ENCODE measurements at places on chromosomes 13 and 19. TPM values are rescaled to one million over a fixed set of nuclear protein-coding genes. Genes with fewer than 3 reads are reported as not detected.

LRRC4B gene
- 5.3 TPM for total RNA-seq

CD177 gene
- not detected for total RNA-seq

- H3K4me3 ChIP-seq = no peak overlapping the region
- H3K4me1 ChIP-seq = peaks cover 37% of the 10 kb centered on the region
- H3K36me3 ChIP-seq = no peaks in the 10 kb centered on the region
- no peaks in the 10 kb centered on the region for H3K27me3 ChIP-seq
- DNase-seq = no peak
Observed at GRCh38 chr19:2490659-2491058, 14.7 kb downstream of the GADD45B start.

DNA sequence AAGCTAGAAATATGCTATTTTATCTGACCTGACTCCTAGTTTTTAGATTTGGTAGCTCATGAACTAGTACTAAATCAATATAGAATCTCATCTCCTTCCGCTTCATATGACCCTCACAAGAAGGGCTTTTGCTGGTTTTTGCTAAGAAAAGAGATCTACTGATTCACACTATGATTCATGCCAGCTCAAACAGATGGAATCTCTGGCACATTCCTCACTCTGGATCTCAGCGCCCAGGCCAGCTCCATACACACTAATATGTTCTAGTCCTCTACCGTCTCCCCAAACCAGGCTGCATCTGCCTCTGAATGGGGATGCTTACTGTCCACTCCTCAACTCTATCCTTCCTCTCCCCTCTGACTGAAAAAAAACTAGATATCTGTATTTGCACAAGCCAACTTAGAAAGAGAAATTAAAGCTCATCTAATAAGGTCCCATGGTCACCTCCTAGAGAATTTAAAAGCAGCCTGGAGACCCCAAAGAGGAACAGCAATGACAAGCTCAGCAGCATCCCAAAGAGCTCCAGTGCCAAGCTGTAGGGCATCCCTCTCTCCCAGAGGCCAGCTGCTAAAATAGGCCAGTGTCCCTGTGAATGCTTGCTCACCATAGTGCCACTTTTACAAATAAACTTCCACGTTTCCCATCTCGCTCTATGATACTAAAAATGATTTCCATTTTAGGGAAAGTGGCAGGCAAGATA, 74.9 kb downstream of the LHFPL6 start:
- no peak overlapping the region for H3K4me3 ChIP-seq
- H3K27ac ChIP-seq = no peak overlapping the region
- peak; percentile 52 for DNase-seq
- H3K4me1 ChIP-seq = peaks cover 11% of the 10 kb centered on the region
- H3K36me3 ChIP-seq = no peaks in the 10 kb centered on the region

- no peaks in the 10 kb centered on the region for H3K4me1 ChIP-seq
- H3K27me3 ChIP-seq = no peaks in the 10 kb centered on the region
- H3K36me3 ChIP-seq = no peaks in the 10 kb centered on the region
- DNase-seq = no peak
- H3K4me3 ChIP-seq = no peak overlapping the region
- no peak overlapping the region for H3K27ac ChIP-seq
Observed at GRCh38 chr13:107035778-107036177, 467.8 kb upstream of the ARGLU1 start.

GRCh38 chr19:33718651-33719254, 77.9 kb upstream of the KCTD15 start:
- no peak for DNase-seq
- H3K4me3 ChIP-seq = no peak overlapping the region
- no peak overlapping the region for H3K27ac ChIP-seq
- no peaks in the 10 kb centered on the region for H3K4me1 ChIP-seq
- no peaks in the 10 kb centered on the region for H3K36me3 ChIP-seq

GRCh38 chr13:104984296-104984818, 1551.1 kb downstream of the EFNB2 start:
- no peaks in the 10 kb centered on the region for H3K36me3 ChIP-seq
- H3K27ac ChIP-seq = no peak overlapping the region

DNA sequence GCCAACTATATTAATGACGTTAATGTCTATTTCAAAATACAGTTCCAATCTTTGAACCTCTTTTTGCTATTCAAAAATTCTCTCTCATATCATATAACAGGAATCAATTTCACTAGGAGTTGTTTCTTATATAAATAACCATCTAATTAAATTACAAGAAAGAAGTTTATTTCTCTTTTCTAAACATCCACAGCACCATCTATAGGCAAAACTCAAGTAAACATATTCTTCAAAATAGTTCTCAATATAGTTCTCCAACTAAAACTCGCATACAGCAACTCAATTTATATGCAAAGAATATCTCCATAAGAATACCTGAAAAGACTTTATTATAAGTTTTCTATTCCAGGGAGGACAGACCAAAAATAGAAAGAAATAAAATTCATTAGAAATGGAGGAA, 65.6 kb downstream of the RBM26 start:
- no peak overlapping the region for H3K27ac ChIP-seq
- no peaks in the 10 kb centered on the region for H3K36me3 ChIP-seq
- no peaks in the 10 kb centered on the region for H3K27me3 ChIP-seq
- DNase-seq = no peak

GRCh38 chr19:6710273-6711077, 10.0 kb downstream of the C3 start:
- DNase-seq = no peak
- H3K36me3 ChIP-seq = no peaks in the 10 kb centered on the region
- no peak overlapping the region for H3K27ac ChIP-seq
- no peak overlapping the region for H3K4me3 ChIP-seq

SLC5A5 gene
- not detected for total RNA-seq

- H3K4me1 ChIP-seq = no peaks in the 10 kb centered on the region
- no peaks in the 10 kb centered on the region for H3K27me3 ChIP-seq
- H3K4me3 ChIP-seq = no peak overlapping the region
- no peak overlapping the region for H3K27ac ChIP-seq
Observed at GRCh38 chr19:53311044-53311443, 22.5 kb upstream of the ZNF845 start.

DKKL1 gene
- total RNA-seq = 0.50 TPM

PIN1 gene
- 75.5 TPM for total RNA-seq

DNA sequence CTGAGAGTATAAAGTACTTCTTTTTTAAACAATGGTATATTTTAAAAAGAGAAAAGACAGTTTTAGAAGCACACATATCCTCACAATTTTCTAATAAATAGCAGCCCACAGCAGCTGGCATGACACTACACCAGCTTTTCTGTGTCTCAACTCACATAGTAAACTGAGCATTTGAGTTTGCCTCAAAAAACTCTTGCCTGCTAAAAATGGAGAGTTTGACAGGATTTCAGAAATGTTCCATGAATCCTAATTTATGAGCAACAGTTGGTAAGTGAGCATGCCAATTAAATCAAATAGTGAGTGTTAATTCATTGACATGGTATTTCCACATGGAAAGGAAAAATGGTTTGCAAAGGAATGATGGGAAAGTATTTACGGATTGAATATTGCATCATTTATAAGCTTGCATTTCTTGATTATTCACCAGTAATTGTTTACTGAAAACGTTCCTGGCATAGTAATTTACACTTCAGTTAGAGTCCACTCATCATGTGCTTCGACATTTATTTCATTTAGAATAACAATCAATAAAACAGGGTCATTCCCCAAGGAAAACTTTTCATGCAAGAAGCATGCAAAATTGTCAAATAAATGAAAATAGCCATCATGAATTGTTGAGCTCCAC, 323.0 kb downstream of the EFNB2 start:
- no peaks in the 10 kb centered on the region for H3K4me1 ChIP-seq
- H3K27me3 ChIP-seq = no peaks in the 10 kb centered on the region
- no peak for DNase-seq
- H3K27ac ChIP-seq = no peak overlapping the region

ZNF665 gene
- total RNA-seq = 5.0 TPM

RFPL4A gene
- total RNA-seq = not detected

OSCAR gene
- 0.11 TPM for total RNA-seq

IZUMO2 gene
- total RNA-seq = not detected

GRCh38 chr19:39936020-39936419, 1.6 kb upstream of the FCGBP start:
- no peak for DNase-seq
- no peaks in the 10 kb centered on the region for H3K4me1 ChIP-seq
- no peaks in the 10 kb centered on the region for H3K36me3 ChIP-seq
- no peak overlapping the region for H3K27ac ChIP-seq

- peaks cover 4% of the 10 kb centered on the region for H3K36me3 ChIP-seq
- peak overlapping the region; percentile 7 for H3K27ac ChIP-seq
- H3K4me1 ChIP-seq = peaks cover 80% of the 10 kb centered on the region
- H3K4me3 ChIP-seq = no peak overlapping the region
- no peaks in the 10 kb centered on the region for H3K27me3 ChIP-seq
- DNase-seq = peak; percentile 68
Observed at GRCh38 chr13:110525328-110526319, 35.9 kb downstream of the RAB20 start.

DNA sequence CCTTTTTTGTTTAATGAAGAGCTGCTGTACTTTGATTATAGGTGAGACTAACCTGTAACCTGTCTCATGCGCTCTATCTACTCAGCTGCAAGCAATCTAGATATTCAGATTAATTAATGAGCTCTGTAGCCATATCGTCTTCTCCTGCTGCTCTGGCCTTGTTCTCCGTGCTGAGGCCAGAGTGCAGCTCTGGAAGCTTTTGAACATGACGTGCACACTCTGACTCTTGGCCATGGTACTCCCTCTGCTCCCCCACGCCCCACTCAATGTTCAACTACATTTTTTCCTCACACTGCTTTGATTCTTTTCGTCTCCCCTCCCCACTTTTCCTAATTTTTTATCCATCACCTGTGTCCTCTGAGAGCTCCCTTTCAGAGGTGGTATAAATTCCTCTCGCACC, 751.8 kb downstream of the FGF9 start:
- H3K36me3 ChIP-seq = no peaks in the 10 kb centered on the region
- H3K27me3 ChIP-seq = no peaks in the 10 kb centered on the region
- peaks cover 6% of the 10 kb centered on the region for H3K4me1 ChIP-seq

KLF1 gene
- not detected for total RNA-seq

ABHD8 gene
- total RNA-seq = 60.0 TPM

- no peak for DNase-seq
- peaks cover 39% of the 10 kb centered on the region for H3K4me1 ChIP-seq
- no peaks in the 10 kb centered on the region for H3K36me3 ChIP-seq
- H3K4me3 ChIP-seq = no peak overlapping the region
Observed at GRCh38 chr19:19420570-19421298, 15.3 kb downstream of the GATAD2A start.

GRCh38 chr19:1062387-1063029, 4.5 kb upstream of the ARHGAP45 start:
- no peaks in the 10 kb centered on the region for H3K36me3 ChIP-seq
- no peak overlapping the region for H3K27ac ChIP-seq
- peaks cover 13% of the 10 kb centered on the region for H3K27me3 ChIP-seq
- no peak for DNase-seq
- H3K4me3 ChIP-seq = no peak overlapping the region
- no peaks in the 10 kb centered on the region for H3K4me1 ChIP-seq

- no peak overlapping the region for H3K4me3 ChIP-seq
- H3K36me3 ChIP-seq = no peaks in the 10 kb centered on the region
- DNase-seq = no peak
- no peak overlapping the region for H3K27ac ChIP-seq
Observed at GRCh38 chr13:25493931-25494640, 122.3 kb downstream of the ATP8A2 start.

ERCC1 gene
- total RNA-seq = 107 TPM

GRCh38 chr19:48735031-48735615, 5.3 kb downstream of the RASIP1 start:
- no peak for DNase-seq
- H3K36me3 ChIP-seq = no peaks in the 10 kb centered on the region

S1PR2 gene
- 7.5 TPM for total RNA-seq

SHD gene
- 0.67 TPM for total RNA-seq

DNA sequence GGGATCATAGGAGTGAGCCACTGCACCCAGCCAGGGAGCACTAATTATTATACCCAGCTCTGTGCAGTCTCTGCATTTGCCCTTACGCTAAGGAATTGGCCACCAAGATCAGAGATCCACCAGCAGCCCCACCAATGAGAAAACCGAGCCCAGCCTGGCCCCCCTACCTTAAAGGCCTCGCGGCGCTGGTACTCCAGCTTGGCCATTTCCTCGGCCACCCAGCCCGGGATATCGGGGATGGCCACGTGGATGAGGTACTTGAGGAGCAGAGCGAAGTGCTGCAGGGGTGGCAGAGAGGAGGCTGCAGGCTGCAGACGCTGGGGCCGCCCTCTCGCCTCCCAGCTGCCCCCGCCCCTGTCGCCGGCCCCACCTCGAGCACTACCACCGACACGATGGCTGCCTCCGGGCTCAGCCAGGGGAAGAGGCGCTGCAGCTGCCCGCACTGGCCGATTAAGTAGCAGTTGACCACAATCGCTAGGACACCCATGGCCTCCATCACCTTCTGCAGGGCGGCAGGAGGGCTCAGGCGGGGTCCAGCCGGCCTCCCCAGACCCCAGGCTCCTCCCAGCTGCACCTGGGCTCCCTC, 7.5 kb downstream of the ANO8 start:
- no peak overlapping the region for H3K4me3 ChIP-seq
- H3K27ac ChIP-seq = no peak overlapping the region
- DNase-seq = no peak
- peaks cover 29% of the 10 kb centered on the region for H3K4me1 ChIP-seq

PPP1R13L gene
- 35.2 TPM for total RNA-seq

DNA sequence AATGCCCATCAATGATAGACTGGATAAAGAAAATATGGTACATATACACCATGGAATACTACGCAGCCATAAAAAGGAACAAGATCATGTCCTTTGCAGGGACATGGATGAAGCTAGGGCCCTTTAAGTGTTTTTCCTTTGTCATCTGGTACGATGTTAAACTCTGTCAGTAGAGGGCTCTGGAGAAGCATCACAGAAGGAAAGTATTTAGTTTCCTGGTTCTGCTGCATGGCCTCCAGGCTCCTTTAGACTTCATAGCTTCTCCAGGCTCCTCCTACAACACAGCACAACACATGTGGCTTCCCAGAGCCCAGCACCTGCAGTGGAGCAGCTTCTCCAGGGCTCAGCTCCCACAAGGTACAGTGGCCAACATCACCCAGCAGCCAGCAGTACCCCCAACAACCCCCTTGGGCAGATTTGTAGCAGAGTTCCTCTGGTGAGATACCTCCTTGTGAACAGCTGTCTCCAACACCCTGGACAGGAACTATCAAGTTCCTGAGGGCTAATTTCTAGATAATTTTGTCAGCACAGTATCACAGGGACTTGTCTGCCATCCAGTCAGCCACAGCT, 63.4 kb downstream of the KCTD12 start:
- no peak for DNase-seq
- no peaks in the 10 kb centered on the region for H3K4me1 ChIP-seq
- H3K27me3 ChIP-seq = no peaks in the 10 kb centered on the region
- H3K4me3 ChIP-seq = no peak overlapping the region
- no peak overlapping the region for H3K27ac ChIP-seq

GRCh38 chr13:52361225-52361624, 44.7 kb downstream of the THSD1 start:
- no peaks in the 10 kb centered on the region for H3K36me3 ChIP-seq
- no peak overlapping the region for H3K4me3 ChIP-seq
- no peak overlapping the region for H3K27ac ChIP-seq
- no peaks in the 10 kb centered on the region for H3K4me1 ChIP-seq

OLFM2 gene
- total RNA-seq = 76.2 TPM

- no peak overlapping the region for H3K4me3 ChIP-seq
- H3K27me3 ChIP-seq = no peaks in the 10 kb centered on the region
- DNase-seq = no peak
- H3K36me3 ChIP-seq = no peaks in the 10 kb centered on the region
- H3K27ac ChIP-seq = no peak overlapping the region
Observed at GRCh38 chr13:58617880-58618665, 986.5 kb downstream of the PCDH17 start.

TYROBP gene
- total RNA-seq = 271 TPM
